ENCODE measurements at places on chromosomes 1 and 21.

DNA sequence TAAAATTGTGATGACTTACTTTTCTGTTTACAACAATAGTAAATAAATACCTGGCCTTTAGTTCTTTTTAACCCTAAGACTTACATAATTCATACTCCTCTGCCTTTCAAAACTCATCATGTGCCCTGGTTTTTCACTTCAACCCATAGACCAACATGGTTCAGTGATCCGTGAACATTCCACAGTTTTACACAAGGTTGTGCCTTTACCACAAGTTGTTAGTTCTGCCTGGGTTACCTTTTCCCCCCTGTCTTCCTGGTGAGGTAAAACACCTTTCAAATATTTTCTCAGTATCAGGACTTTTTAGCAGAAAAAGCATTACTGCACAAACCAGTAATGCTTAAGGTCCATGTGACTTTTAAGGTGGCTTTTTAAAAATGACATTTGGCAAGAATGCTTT is 1466.4 kb downstream of the PLA2G4A start:
- DNase-seq = no peak

DNA sequence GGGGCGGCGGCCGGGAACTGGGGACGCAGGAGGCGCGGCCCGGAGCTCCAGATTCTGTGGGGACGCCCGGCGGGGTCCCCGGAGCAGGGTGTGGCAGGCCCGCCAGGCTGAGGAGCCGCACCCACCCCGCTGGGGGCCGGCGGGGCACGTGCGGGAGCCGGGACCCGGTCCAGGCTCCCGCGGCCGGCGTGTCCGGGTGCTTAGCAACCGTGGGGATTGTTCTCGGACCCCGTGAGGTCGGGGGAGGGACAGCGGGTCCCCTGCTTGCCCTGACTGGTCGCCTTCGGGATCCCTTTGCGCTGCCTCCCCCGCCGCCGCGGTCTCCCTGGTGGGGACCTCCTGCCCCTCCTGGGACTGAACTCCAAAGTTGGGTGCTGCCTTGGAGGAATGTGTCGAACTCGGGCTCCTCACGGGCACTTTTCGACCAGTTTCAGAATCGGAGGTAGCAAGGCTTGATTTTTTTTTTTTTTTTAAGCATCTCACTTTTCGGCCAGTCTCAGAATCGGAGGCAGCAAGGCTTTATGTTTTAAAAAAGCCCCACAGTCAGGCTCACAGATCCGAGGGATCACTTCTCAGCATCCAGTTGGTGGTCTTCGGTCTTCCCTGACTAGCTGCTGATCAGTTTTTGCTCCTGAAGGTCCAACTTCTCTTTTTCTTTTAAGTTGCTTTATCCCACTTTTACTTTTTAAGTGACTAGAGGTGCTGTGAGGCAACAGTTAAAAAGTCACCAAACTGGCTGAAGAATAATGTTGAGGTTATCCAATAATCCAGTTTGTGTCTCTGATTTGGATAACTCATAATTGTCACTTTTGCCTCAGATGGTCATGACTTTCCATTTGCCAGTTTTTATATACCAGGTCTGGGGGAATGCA is 648 bp downstream of the FAM76A start:
- peak; percentile 3 for DNase-seq

- DNase-seq = no peak
These were observed 60.0 kb downstream of the SLC19A1 start for GRCh38 chr21:45481977-45482898.

DNA sequence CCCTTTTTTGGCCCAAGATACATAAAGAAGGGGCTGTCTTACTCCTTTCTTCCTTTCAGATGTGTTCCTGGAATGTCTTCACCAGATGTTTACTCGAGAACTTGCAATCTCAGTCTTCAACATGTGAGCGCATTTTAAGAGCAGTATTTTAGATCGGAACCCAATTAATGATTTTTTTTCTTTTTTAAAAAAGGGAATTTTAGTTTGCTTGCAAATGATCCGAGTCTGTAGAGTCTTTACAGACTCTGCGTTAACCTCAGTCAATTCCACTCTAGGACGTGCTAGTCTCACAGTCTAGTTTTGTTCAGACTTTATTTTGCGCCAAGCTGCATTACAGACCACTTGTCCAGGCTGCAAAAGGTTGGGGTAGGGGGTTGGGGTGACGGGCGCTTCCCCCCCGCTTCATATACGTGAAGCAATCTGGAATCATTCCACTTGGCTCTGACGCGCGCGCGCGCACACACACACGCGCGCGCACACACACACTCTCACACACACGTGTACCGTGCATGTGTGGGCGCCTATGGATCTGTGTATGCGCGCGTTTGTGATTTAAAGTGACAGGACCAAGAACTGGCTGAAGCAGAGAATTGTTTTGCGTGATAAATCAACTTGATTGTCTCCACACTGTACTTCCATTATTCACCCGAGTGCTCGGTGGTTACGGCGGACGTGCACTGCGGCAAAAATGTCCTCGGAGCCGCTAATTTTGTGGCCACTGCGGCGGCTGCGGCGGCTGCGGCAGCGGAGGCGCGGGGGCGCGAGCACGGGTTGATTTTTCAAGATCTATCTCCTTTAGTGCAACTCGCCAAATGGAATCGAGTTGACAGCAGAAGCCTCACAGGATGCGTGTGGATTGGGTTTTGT is 25.6 kb upstream of the NFIA start:
- DNase-seq = no peak

- DNase-seq = peak; percentile 69
These were observed at the start of gene C21orf91 for GRCh38 chr21:17819114-17819876. TSS of gene C21orf91 (minus strand) at chr21:17819356. CDS start at chr21:17818318, 1,038 bp downstream.

GRCh38 chr21:33018707-33019465 is 6.8 kb upstream of the OLIG2 start:
- no peak for DNase-seq

DNA sequence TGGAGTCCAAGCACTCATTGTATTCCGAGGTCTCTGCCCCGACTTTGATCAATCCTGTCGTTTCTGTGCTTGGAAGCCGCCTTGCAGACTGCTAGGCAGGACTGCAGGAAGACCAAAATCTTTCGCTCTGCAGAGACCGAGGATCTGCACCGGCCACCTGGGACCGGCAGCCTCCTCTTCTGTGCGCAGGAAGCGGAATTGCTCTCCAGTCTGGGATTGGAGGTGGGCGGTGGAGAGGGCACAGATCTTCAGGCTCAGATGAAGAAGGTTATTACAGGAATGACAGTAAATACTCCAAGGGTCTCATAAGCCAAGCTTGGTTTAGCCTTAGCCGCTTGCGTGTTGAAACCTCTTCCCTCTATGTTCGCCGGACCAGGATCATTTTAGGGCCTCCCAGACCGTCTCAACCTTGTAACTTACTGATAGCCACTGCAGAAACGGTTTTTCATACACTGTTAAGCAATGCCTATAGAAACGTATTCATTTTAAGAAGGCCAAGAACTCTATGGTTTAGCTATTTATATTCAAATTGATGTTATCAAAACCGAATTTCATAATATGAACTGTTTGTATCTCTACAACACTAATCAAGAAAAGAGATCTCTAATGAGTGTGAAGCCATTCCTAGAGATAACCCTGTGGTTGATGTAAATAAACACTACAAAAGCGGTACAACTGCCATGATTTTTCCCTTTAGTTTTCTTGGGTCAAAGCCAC is 1.1 kb downstream of the MIA3 start:
- DNase-seq = no peak

DNA sequence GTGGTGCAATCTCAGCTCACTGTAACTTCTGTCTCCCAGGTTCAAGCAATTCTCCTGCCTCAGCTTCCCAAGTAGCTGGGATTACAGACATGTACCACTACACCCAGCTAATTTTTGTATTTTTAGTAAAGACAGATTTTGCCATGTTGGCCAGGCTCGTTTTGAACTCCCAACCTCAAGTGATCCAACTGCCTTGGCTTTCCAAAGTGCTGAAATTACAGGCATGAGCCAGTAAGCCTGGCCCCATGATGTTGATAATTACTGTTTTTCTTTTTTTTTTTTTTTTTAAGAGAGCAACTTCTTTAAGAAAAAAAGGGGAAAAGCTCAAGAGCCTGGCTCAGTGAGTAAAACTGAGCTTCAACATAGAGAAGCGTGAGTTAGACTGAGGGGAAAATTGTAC is 9.6 kb upstream of the SOAT1 start:
- DNase-seq = no peak

GRCh38 chr1:238018214-238018613 is 127.5 kb upstream of the ZP4 start:
- no peak for DNase-seq
